ENCODE measurements at places on chromosomes 6 and 20.

DNA sequence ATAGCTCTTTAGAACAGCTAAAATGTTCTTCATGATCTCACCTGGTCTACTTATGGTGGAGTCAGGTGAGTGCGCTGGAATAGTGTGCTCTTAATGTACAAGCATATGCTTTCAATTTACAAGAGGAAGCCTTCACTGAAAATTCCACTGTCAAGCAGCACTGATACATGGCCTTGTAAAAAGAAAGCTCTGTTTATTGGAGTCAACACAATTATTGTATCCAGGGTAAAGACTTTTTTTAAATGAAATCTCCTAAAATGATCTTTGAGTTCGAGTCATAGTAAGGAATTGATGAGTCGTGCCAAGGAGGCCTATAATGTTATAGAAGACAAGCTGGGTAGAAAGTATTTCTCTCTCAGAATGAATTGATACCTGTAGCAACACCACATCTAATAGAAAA, 41.6 kb upstream of the CARMIL1 start:
- DNase-seq: no peak

DNA sequence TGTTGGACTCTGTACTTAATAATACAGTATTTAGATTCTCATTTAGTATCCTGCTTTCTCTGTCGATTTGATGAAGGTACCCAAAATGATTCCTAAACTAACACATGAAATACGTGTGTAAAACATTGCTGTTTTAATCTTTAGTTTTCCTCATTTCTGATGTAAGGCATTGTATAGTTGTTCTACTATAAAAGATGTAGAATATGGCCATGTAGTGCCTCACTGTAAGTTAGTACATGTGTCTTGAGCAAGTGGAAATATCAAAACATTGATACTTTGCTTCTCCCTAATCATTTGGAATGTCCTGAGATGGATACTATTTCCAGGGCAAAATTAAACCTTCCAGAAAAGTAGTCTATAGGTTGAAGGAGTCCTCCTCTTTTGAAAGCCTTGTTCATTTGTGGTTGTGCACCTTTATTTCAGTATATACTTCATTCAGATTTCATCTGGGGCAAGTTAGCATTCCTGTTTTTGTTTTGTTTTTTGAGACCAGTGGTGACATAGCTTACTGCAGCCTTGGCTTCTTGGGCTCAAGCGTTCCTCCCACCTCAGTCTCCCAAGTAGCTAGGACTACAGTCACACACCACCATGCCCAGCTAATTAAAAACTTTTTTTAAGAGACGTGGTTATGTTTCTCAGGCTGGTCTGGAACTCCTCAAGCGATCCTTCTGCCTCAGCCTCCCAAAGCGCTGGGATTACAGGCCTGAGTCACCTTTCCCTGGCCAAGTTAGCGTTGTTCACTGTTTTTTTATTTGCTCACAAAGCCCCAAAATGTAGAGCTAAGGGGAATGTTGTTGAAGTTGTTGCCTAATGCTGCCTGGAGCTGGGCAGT, 11.6 kb downstream of the SRSF3 start:
- DNase-seq: no peak

DNA sequence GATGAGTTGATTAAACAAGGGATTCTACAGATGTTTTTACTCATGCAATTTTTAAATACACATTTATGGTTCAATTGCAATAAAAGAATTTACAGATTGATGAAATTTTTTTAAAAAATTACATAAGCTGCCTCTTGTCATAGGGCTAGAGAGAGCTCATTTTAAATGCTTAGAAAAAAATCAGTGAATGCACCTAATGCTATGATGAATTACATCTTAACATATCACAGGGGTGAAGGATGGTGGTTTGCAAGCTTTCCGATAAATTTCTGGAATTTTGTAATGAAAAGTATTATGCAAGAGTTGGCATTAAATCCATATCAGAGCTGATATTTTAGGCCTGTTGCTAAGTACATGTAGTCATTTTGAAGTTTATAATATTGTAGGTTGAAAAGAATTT, 29.6 kb downstream of the DSE start:
- no peak for DNase-seq

- no peak for DNase-seq
Observed at GRCh38 chr6:150004101-150004782, 21.1 kb downstream of the RAET1L start.

GRCh38 chr6:99495466-99495865, 19.8 kb downstream of the USP45 start:
- no peak for DNase-seq

GRCh38 chr6:106889692-106890091, 84.8 kb downstream of the CD24 start:
- no peak for DNase-seq

DNA sequence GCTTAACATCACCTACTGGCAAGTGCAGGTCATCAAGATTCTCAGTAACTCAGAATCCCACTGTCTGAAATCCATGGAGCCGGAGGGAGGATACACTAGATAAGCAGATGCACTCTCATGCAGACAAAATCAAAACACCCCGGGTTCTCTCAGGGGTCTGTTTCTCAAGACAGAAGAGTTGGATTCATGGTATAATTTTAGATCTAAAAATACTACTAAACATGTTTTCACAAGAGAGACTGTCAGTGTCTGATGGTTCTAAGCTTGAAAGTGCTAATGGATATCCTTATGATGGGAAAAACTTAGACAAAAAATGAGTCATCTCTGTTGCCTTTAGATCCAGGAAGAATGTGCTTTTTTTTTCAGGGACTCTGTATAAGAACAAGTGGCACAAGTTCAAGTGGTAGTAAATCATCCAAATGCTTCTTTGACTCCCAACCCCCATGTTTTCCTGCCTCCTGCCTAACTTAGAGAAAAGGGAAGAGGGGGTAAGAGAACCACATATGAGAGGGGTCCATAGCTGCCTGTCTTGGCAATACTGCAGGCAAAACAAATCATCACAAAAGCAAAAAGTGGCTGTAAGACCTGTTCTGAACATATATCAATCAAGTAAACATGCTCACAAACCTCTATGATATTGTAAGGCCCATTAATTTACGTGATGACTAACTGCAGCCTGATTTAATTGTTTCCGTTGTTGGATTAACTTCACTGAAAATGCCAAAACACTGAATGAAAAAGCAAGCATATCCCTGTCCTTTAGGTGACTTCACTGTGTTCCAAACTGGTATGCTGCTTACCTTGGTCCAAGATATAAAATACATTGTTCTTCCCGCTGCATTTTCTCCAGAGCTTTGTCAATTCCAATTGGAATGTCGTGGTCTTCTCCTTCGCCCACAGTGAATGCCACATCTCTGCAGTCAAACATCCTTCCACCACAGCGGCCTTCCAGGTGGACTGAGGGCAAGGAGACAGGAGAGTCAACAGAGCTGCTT, 84.0 kb upstream of the TULP1 start:
- DNase-seq: no peak

DNA sequence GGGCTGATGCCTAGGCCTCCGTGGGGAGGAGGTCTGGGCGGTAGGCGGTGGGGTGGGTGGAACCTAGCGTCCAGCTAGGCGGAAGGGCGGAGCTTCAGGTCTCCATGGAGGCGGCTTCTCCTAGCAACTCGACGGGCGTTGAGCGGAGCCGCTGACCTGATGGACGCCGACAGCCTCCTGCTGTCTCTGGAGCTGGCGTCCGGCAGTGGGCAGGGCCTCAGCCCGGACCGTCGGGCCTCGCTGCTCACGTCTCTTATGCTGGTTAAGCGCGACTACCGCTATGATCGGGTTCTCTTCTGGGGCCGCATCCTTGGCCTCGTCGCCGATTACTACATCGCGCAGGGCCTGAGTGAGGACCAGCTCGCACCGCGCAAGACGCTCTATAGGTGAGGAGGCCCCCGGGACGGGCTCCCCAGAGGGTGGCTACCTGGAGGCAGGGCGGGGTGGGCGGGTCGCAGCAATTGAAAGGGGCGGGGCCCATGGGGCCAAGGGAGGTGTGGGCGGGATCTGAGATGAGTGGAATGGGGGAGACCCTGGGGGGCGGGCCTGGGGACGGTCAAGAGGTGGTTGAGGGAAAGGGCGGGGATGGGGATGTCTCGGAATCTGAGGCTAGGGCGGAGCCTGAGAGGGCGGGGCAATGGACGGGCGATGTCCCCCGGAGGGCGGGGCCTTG, at the start of gene RSPH9:
RSPH9 (plus strand) TSS at position 97 of the 673 bp plus-strand sequence; CDS start at position 160, 63 bp downstream.
- peak; percentile 49 for DNase-seq

- DNase-seq: peak; percentile 97
Observed at GRCh38 chr6:43477235-43478007, at the start of gene TJAP1. Gene TJAP1, plus strand, starts transcription at chr6:43477570. Its CDS starts 21,432 bp downstream, at chr6:43499002.

DNA sequence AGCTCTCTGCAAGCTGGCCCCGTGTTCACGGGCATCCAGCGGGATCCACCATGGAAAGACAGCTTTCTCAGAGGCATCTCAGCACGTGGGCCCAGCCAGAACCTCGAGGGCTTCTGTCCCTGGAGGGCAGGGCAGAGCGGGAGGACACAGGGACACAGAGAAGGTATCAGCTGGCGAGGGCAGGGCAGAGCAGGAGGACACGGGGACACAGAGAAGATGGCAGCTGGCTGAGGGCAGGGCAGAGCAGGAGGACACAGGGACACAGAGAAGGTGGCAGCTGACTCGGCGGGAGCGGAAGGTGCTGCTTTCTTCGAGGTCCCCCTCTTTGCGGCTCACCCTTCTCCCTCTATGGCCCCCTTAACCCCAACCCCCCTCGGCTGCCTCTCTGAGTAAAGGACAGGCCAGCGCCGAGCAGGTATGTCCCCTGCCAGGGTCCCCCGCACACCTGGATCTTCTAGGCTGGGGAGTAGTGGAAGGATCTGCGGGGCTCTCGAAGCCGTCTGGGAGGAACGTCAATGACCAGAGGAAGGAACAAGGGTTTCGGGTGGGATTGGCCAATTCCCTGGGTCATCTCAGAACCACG, 28.9 kb upstream of the BHLHE23 start:
- no peak for DNase-seq

GRCh38 chr6:44854712-44855443, 467.4 kb downstream of the CDC5L start:
- no peak for DNase-seq

GRCh38 chr6:127811900-127812570, 88.8 kb downstream of the THEMIS start:
- peak; percentile 2 for DNase-seq

DNA sequence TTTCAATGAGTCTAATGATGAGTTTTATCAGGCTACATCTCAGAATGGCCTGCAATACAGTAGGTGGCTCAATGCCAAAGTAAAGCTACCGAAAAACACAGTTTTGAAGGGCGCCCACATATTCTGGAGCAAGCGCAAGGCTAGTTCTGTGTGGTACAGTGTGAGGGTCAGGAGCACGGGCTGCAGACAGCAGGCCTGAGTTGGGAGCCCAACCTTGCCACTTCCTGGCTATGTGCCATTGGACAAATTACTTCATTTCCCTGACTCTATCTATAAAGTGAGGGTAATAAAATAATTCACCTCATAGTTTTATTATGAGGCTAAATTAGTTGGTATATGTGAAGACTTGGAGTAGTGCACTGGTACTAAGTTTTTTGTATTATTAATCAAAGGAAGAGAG, 150.7 kb downstream of the OPN5 start:
- no peak for DNase-seq

- no peak for DNase-seq
Observed at GRCh38 chr6:139972116-139972515, 597.7 kb upstream of the CITED2 start.

DNA sequence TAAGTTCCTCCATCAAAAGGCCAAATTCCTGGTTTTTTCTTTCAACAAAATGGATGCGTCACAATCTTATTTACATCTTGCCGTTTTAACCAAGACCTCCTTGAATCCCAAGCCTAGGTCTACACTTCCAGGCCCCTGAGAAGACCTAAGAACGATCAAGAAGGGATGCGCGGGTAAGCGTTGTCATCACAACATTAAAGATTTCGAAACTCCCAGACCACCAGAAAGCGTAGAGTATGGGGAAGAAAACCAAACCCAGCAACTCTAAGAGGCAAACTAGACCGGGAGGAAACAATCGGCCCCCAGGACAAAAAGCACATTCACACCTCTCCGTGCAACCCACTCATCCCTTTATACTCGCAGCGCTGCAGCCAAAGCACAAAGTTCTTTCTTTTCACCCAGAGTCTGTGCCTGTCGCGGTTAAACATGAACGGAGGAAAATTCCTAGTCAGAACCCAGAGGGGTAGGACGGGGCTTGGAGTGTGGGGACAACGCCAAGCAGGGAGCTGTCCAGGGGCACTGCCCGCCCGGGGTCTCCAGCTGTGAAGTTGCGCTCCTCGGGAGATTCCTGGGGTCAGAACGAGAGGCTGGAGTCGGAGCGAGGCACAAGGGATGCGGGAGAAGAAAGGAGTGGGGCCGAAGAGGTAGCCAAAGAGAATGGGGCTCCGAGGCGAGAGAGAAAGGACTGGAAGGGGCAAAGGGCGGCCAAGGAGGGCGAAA, 725 bp downstream of the OSER1 start:
- no peak for DNase-seq

- no peak for DNase-seq
Observed at GRCh38 chr6:166010136-166010960, 157.3 kb downstream of the TBXT start.

DNA sequence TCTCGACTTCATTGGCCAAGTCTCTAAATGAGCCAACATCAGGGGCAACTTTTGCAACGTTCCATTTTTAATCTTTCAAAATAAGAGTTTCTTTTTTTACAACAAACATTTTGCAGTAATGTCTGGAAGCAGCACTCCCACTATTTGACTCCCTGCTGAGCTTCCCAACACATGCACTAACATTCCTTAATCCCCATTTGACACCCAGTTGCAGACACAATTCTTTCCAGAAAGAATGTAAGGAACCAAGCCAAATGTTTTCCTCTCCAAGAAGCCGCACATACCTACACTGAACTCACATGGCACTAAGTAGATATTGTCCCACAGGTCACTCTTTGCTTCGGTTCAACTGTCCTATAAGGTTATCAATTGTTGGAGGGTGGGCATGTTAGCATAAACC, 165.6 kb downstream of the GRM1 start:
- DNase-seq: no peak

DNA sequence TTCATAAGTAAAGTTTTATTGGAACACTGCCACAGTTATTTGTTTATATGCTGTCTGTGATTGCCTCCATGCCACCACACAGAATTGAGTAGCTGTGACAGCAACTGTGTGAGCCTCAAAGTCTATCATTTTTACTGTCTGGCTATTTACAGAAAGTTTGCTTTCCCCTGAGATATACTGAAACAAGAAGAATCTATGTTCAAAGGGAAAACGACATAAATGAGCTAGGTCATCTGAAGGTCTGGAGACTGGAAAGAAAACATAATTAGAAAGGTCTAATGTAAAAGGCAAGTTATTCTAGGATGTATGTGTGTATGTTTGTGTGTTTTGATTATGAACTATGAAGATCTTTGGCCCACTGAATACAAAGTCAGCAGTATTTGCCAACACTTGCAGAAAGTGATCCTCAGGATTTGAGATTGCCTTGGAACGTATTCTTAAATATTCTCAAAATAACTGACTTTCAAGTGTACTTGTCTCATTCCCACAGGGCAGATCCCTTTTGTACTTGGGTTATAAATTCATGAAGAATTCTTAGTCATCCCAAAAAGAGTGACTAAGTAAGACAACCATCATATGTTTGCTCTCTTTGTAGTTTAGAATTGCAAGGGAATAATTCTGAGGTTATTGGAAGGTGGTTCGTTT, 677.7 kb downstream of the DOK5 start:
- no peak for DNase-seq

GRCh38 chr6:84026721-84027164, 6.8 kb upstream of the MRAP2 start:
- DNase-seq: no peak

Measured in stimulated activated CD8-positive, alpha-beta memory T cell treated with anti-CD3 and anti-CD28 coated beads, Interleukin-4, amount 100 ng/mL, for 24 hours (primary cell).